ENCODE measurements at places on chromosomes 1 and 21.
A peak's percentile ranks its signal among the peaks of the same experiment; 100 is the strongest.

GRCh38 chr1:7579831-7580804 is 191.0 kb upstream of the VAMP3 start:
- no peak for DNase-seq

GRCh38 chr1:67052741-67053534 is 1.0 kb downstream of the SLC35D1 start:
- DNase-seq, result peak; percentile 61

DNA sequence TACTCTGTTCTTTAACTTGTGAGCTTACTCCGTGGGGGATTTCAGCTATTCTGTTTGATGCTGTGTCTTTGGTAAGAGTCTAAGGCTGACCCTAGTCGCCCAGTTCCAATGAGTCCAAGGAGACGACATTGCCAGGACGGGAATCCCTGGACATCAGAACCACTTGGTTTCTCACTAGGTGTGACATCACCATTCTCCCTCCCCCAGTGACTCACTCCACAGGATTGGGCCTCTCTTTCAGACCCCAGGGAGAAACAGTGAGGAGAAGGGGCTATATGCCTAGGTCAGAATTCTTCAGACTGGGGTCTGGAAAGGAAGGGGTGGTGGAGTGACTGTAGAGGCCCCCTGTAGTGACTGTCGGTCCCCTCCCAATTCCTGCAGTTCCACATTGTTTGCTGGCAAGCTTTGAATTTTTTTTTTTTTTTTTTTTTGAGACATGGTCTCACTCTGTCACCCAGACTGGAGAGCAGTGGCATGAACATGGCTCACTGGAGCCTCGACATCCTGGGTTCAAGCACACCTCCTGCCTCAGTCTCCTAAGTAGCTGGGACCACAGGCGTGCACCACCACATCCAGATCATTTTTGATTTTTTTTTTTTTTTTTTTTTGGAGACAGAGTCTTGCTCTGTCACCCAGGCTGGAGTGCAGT is 21.3 kb downstream of the ALPL start:
- no peak for DNase-seq

- no peak for DNase-seq
Measured at GRCh38 chr1:42674214-42674613, 8.0 kb upstream of the YBX1 start.

DNA sequence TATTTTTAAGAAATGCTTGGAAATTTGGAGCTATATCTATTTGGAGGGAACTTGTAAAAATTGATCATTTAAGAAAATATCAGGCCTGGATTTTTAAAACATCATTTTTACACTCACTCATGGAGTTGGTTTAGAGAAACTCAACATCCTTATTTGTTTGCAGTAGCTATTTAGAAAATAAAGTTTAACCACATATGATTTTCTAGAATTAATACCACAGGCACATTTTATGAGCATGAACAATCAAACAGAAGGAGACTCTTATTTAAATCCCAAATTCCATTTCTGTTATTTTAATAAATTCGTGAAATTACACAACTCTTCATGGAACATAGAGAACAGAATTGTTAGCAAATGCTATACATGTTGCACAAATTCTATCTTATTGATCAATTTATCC is 3.2 kb downstream of the CDKN2C start:
- peak; percentile 58 for DNase-seq

- no peak for DNase-seq
Measured at GRCh38 chr1:211892577-211892976, 62.0 kb upstream of the LPGAT1 start.

- no peak for DNase-seq
Measured at GRCh38 chr1:37553598-37553926, 531 bp downstream of the SNIP1 start.

GRCh38 chr1:17891205-17892110 is 136.3 kb downstream of the ACTL8 start:
- no peak for DNase-seq

- no peak for DNase-seq
Measured at GRCh38 chr21:45366476-45366875, 38.5 kb upstream of the COL18A1 start.

DNA sequence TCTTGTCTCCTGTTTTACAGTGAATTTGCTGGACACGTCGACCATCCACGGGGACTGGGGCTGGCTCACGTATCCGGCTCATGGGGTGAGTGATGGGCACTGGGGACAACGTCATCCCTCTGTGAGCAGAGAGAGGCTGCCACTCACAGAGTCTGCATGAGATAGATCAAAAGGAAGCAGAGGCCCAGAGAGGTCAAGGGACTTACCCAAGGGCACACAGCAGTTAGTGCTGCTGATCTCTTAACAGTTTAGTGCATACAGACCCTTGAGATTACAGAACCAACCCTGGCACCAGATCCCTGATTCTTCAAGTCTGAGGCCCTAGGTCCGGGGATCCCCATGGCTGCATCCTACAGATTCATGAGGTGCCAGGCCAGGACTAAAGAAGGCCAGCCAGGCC is 6.0 kb downstream of the EPHA8 start:
- no peak for DNase-seq

DNA sequence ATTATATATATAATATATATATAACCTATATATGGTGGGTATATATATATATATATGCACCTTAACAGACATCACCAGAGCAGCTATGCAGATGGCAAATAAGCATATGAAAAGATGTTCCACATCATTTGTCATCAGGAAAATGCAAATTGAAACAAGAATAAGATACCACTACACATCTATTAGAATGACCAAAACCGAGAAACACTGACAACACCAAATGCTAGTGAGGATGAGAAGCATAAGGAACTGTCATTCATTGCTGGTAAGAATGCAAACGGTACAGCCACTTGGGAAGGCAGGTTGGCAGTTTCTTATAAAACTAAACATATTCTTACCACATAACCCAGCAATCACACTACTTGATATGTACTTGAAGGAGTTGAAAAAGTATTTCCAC is 219.8 kb upstream of the PRMT6 start:
- no peak for DNase-seq

DNA sequence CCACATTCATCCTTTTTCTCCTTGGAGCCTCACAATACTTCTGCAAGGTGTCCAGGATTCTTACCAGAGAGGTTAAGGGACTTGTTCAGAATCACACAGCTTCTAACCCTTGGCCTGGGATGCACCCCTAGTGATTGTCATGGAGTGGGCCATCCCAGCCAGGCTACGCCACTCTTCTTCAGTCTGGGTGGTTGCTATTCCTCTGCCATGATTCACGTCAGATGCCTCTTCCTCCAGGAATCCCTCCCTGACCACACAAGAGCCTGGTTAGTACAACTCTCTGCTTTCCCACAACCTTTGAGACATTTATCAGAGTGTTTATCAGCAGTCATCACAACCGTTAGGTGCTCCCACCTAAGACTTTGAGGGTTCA is 121.8 kb downstream of the EPHB2 start:
- no peak for DNase-seq

DNA sequence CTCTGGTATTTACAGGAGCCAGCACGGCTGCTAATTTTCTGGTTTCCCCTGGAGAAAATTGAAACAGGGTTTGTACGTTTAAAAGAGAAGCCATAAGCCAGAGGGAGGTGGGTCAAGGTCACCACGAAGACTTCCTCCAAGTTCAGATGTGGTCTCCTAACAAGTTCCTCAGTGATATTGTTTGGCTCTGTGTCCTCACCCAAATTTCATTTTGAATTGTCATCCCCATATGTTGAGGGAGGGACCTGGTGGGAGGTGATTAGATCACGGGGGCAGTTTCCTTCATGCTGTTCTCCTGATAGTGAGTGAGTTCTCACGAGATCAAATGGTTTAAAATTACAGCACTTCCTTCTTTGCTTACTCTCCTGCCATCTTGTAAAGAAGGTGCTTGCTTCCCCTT is 295.4 kb upstream of the DAB1 start:
- DNase-seq, result no peak

DNA sequence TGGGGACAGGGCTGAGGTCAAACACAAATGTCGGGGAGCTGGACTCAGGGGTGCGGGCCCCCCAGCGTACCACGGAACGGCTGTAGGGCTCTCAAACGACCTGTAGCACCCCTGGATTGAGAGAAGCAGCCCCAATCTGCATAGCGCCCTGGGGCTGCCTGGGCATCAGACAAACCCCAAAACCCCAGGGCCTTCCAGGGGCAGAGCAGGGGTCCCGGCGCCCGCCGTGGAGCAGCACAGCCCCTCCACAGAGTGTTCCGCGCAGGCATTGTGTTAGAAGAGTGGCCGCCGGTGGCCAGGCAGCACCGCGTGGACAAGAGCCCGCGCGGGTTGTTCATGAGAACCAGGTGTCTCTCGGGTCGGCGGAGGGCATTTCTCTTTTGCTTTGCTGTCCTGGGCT is 64.2 kb upstream of the ARHGEF16 start:
- no peak for DNase-seq

DNA sequence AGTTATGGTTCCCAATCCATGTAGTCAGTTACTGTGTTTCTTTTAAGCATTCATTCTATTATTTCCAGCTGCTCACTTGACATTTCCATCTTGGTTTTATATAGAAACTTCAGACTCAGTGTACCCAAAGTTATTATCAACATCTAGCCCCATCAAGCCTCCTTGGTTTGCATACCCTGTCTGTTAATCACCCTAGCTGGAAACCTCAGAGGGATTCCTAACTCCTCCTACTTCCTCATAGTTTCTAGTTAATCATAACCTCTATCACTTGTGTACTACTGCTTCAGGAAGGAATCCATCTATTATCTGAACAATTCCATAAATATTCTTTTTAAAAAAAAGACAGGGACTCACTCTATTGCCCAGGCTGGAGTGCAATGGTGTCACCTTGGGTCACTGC is 293.3 kb downstream of the SDCCAG8 start:
- peak; percentile 17 for DNase-seq

DNA sequence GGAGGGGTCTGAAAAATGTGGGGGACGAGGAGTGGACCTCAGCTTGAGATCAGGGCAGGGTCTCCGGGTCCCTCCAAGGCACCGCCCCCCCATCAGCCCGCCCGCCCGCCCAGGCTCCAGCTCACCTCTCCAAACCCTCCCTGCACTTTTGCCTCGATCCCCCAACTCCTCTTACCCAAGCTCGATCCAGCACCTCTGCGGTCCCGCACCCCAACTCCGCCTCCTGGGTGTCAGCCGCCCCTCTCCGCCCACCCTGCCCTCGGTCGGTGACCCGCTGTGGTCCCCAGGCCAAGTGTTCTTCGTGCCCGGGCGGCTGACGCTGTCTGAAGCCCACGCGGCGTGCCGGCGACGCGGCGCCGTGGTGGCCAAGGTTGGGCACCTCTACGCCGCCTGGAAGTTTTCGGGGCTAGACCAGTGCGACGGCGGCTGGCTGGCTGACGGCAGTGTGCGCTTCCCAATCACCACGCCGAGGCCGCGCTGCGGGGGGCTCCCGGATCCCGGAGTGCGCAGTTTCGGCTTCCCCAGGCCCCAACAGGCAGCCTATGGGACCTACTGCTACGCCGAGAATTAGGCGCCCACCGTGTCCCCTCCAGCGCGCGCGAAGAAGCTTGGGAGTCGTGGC is 5.7 kb downstream of the HAPLN2 start:
- DNase-seq, result no peak

- DNase-seq, result no peak
Measured at GRCh38 chr1:17696417-17697301, 58.5 kb upstream of the ACTL8 start.

DNA sequence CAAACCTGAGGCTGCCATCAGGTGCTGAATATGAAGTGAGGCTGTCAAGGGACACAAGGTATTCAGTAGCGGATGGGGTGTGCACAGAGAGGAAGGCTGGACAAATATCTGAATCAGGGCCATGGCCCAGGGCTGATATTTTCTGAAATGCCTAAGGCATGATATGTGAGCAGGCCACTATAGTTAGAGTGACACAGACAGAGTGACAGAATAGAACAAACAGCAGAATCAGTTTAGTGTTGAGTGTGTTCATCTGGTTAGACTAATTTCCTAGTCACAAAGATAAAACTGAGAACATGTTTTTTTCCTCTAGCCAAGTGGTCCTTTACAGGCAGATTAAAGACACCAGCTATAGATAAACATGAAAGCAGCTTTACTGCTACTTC is 3.9 kb downstream of the OVAAL start:
- DNase-seq, result no peak

DNA sequence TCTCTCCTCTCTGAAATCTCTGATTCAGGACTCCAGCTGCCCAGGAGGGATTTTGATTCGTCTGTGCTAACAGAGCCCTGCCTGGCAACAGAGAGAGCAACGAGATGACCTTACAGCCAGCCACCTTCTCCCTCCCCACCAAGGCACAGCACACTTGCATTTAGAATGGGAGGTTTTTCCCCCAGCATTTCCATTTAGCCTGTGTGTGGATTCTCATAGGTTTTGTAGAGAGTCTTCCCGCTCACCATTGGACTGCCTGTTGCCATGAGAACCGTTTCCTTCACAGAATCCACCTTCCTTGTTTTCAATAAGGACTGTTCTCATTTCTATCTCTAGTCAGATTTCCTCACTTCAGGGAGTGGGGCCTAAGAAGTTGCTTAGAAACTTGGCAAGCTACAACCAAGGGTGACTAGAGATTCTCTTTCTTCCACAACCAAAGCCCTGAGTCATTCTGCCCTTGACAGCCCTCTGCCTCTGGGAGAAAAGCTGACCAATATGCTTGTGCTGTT is 5.8 kb upstream of the IKBKE start:
- no peak for DNase-seq

DNA sequence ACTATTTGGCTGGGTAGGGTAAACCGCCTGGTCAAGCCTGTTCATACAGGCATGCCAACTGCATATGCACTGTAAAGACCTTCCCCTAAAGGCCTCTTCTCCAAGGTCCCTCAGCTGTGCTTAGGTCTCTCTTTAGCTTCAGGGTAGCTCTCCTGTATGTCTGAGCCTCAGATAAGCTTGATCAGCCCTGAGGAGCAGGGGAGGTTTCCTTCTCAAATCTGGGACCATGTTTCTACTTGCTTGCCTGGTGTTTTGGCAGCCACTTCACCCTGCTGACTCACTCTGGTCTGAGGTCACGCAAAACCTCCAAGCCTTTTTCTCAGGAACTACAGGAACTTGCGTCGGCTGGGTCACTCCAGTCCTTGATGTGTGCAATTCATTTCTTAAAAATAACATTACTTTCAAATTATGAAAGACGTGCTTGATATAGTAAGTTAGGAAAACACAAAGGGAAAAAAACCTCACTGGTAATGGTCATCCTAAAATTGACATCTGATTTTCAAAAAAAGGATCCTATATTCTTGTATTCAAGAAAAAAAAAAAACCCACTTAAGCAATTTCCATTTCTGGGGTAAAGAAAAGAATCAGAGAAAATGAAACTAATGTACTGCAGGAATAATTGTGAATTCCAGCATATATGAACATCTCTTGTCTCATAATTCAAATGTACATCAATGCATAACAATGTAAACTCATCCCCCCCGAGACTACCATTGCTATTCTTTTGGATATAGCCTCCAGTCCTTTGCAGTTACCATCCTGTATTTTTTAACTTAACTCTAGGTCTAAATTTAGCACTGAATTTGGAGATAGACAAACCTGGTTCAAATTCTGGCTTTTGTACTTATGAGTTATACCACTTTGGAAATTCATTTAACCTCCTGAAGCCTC is 24.8 kb upstream of the RNF19B start:
- DNase-seq, result peak; percentile 74

- DNase-seq, result no peak
Measured at GRCh38 chr1:9120312-9120958, 8.5 kb downstream of the GPR157 start.

- DNase-seq, result no peak
Measured at GRCh38 chr1:200337831-200338230, 72.0 kb downstream of the ZNF281 start.
